Central memory CD4-positive, alpha-beta T cell (primary cell): ENCODE measurements at places on chromosomes 12 and 14.
A peak's percentile ranks its signal among the peaks of the same experiment; 100 is the strongest.

GRCh38 chr12:49666176-49666575 lies 41.0 kb downstream of the FMNL3 start:
- no peak for DNase-seq

GRCh38 chr12:3534511-3534910 lies 43.5 kb downstream of the PRMT8 start:
- no peak for DNase-seq

DNA sequence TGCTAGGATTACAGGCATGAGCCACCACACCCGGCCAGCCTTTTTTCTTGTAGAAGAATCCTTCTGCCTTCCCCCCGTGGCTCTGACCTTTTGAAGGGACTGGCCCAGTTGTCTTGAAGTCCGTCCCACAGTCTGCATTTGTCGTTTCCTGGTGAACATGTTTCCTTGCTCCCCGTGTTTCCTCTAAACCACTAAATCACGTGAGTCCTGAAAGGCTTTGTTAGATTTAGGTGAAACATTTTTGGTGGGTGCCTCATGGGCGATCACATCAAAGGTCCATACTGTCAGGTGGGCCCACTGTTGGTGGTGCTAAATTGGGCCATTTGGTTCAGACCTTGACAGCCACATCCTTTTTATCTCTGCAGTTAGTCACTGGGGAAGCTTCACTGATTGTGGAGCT lies 26.3 kb downstream of the MLXIP start:
- no peak for DNase-seq

DNA sequence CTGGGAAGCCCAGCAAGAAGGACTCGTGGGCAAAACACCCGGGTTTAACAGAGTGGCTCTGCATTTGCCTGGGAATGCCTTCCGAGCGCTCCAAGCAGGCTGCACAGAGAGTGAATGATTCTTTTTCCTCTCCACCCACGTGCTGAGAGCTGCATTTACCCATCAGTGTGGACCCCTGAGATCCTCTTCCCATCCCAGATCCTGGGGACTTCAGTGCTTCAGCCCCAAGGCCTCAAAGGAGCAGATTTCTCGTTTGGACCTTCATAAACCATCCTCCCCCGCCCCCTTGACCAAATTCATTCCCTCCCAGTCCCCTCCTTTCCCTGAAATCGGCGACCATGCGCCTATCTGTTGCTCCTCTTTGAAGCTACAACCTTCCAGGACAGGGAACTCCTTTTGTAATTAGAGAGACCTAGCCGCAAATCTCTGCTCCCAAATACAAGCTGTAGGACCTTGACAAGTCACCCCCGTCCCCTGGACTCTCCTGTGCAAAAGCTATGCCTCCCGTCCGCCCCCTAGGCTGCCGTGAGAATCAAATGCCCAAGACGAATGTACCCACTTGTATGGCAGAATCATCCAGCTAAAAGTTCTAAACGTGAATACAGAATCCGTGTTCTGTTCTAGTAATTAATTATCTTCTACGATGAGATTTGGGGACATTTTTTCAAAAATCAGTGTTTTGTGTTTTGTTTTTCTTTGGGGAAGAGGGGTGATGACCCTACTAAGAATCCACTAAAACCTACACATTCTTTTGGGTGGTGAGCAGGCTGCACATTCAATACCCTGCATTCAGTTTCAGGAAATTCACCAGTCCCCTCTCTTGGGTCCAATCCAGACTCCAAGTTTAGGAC lies 8.8 kb downstream of the TBX5 start:
- no peak for DNase-seq

DNA sequence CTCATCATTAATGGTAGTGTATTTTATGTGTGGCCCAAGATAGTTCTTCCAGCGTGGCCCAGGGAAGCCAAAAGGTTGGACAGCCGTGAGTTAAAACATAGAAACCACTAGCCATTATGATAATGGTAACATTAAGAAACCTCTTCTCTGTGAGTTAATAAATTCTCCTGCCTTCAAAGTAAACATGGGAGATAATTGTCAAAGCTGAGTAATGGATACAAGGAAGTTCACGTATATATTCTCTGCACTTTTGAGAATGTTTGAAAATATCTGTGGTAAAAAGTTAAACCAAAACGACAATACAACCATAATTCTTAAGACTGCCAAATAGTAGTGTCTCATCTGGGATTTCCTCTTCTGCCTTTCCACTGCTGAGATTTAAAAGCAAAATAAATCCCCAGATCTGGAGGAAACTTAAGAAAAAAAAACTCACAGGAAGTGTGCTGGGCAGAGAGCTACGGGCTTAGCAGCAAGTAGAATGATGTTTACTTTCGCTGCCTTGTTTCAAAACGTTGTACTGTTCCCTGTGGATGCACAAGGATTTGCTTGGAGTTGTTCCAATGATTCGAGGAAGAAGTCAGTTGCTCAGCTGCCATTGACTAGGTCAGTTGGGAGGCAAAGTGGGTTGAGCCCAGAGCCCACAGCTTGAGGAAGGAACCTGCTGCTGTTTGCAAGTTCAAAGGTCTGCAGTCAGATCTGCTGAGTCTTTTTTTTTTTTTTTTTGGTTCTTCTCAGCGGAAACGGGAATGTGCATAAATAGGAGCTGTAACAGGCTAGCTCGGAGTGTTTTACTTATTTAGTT lies 1.7 kb downstream of the TPCN1 start:
- peak; percentile 25 for DNase-seq

- DNase-seq, result no peak
Observed at GRCh38 chr12:3045494-3045893, 31.7 kb upstream of the TSPAN9 start.

DNA sequence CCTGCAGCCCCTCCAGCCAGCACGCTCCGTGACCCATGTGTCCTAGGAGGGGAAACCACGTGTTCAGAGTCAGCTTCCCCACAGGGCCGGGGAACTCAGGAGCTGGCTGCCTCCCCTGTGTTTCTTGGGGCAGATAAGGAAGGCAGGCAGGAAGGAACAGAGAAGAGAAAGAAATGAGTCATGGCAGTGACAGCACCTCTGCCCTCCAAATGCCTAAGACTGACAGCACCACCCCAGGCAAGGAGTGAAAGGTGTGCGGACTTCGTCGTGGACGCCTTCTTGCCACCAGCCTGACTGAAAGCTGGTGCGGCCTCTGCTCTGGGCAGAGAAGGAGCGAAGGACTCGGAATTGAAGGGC lies 167.0 kb upstream of the FKBP4 start:
- no peak for DNase-seq

DNA sequence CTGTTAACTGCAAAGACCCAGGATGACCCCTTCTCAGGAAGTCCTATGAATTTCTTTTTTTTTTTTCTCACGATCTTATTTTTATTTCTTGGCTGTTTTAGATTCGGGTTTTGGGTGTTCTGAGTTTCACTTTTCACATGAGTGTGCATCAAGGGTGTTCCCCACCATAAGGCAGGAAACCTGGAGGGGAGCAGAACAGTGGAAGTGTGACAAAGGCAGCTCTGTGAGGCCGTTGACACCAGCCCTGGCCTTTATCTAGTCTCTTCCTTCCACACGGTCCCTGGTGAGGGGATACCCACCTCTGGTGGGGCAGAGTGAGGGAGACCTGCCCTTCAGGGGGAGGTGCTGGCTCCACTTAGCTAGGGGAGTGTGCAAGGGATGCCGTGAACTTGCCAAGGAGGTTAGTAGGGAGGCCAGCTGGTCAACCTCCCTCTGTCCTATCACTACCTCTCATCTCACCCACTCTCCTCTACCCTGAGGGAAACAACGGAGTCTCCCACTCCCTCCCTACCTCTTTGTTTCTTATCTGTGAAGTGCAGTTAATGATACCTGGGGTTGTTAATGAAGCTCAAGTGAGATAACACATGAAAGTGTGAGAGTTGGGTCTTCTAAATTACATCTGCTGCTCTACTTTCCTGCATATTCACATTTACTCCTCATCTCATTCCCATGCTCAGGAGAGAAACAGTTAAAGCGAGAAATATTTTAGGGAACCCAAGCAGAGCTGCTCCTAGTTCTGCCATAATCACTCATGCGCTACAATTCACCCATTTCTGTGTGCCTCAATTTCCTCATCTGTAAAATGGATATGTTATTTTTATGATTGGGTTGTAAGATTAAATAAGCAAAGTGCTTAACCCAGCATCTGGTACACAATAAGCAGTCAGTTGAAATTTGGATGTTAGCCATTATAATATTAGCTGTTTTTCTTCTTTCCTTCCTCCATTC lies 4.4 kb upstream of the GALNT6 start:
- no peak for DNase-seq

DNA sequence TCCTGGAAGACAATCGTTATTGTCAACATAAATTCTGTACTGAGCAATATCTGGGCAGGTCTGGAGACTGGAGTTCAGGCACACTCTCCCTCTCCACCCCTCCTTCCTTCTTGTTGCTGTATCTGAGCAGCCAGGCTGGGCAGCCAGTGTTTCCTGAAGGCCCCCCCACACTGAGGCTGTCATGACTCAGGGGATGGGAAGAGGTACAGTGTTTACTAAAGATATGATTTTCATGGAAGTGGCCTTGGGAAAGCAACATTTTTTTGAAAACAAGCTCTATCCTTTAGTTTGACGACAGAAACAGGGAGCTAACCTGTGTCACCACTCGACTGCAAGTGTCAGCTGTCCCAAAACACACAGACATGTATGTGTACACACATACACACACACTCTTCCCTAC lies 1485.4 kb upstream of the TMEM132C start:
- no peak for DNase-seq

- DNase-seq, result no peak
Observed at GRCh38 chr12:64456119-64456518, 4.2 kb downstream of the TBK1 start.

- no peak for DNase-seq
Observed at GRCh38 chr14:91244501-91244901, at the start of gene GPR68. TSS of gene GPR68 (minus strand) at chr14:91244704. CDS start at chr14:91235050, 9,654 bp downstream.

DNA sequence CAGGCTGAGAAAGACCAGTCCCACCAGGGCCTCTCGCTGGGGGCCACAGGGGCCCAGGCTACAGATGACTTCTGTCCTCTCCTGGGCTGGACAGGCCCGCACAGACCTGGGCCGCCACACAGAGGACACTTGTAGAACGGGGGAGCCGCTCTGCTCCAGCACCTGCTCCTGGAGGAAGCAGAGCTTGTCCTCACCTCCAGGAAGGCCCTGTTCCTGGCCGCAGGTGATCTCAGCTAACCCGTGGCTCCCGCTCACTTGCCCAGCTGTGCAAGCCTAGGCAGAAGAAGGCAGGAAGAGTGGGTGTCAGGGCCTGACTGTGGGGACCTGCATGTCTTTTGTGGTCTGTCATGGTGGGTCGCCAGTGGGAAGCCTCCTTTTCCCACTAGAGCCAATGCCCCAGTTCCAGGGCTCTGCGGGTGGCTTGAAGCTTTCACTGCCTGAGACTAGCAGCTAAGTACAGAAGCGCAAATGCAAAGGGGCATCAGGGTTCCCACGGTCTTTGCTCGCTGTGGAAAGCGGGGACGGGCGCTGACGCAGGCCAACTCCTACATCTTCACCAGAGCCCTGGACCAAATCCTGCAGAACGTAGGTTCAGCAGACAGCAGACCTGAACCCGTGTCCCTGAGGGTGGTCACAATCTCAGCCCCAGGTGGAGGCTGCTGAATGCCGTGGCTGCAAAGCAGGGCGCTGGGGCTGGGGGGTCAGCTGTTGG lies 8.8 kb upstream of the CEP170B start:
- no peak for DNase-seq

DNA sequence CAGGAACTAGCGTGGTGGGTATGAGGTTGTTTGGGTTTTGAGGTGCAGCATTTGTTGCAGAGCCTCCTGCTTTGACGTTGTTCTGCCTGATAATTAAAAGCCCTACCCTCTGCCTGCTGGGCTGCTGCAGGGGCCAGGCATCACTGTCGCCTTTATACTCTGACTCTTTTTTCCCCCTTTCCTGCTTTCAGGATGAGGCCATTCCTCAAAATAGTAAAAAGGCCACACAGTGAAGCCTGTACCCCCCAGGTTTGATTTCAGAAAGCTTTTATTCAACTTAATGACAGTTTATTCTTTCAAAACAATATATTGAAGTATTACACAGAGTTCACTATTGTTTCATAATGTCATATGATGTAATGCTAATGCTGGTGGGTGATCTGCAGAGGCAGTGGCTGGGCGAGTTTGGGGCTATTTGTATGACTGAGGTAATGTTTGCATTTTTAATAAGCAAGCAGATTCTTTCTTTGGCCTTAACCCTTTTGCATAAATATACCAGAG lies 9.1 kb downstream of the BORCS5 start:
- no peak for DNase-seq

DNA sequence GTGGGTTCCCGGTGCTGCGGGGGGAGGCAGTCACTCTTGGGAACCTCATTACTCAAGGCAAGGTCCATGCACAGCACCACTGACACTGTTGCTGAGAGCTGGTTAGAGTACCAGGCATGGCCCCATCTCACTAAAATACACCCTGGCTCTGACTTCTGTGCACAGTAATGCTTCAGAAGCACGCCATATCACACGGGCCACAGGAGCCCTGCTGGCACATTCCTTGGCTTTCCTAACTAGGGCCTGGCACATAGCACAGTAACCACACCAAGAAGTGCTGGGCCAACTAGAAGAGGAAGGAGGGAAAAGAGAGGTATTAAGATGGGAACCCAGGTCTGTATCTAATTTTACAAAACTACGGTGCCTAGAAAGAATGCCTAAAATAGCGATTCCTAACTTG lies 13.5 kb upstream of the RAB35 start:
- no peak for DNase-seq

DNA sequence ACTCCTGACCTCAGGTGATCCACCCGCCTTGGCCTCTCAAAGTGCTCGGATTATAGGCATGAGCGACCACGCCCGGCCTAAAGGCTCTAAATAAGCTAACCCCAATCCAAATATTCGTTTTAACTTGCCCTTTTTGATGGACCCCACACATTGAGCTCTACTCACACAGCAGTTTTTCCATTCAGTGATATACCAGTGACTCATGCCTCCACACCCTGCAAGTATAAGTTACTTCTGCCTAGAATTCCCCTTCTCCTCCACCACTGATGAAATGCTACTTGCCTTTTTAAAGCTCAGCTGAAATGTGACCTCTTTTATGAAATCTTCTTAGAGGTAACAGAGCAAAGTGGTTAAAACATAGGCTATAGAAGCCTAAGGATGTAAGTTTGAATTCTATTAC lies 68.8 kb downstream of the EXOC5 start:
- DNase-seq, result no peak

DNA sequence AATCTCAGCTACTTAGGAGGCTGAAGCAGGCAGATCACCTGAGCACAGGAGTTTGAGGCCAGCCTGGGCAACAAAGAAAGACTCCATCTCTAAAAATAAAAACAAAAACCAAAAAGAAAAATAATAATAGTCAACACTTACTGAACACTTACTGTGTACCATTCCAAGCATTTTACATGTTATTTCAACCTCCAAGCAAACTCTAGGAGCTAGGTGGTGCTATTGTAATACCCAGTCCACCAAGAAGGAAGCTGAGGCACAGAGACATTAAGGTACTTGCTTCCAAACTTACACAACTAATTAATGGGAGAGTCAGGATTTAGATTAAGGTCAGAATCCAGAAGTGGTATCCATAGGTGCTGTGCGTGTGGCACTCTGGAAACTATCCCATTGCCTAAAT lies 13.7 kb upstream of the OR6J1 start:
- no peak for DNase-seq

- DNase-seq, result no peak
Observed at GRCh38 chr12:44088647-44089046, 252.8 kb downstream of the TMEM117 start.

DNA sequence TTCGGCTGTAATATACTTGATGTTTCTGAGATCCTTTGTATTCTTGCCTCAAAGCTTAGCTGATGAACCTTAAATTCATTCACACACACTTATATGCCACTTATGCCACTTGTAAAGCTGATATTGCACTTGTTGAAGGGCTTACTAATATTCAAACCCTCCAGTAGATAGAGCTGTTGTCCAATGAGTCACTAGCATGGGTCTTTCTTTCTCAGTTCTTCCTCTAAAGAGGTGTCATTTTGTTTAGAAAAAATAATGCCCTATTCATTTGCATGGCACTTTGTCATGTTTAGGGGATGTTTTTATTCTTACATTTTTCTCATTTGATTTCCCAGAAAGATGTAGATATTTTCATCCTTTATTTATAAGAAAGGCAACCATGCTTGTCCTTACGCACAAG lies 56.4 kb downstream of the MON2 start:
- no peak for DNase-seq
